ENCODE measurements at places on chromosomes 4 and X.
A peak's percentile ranks its signal among the peaks of the same experiment; 100 is the strongest.

DNA sequence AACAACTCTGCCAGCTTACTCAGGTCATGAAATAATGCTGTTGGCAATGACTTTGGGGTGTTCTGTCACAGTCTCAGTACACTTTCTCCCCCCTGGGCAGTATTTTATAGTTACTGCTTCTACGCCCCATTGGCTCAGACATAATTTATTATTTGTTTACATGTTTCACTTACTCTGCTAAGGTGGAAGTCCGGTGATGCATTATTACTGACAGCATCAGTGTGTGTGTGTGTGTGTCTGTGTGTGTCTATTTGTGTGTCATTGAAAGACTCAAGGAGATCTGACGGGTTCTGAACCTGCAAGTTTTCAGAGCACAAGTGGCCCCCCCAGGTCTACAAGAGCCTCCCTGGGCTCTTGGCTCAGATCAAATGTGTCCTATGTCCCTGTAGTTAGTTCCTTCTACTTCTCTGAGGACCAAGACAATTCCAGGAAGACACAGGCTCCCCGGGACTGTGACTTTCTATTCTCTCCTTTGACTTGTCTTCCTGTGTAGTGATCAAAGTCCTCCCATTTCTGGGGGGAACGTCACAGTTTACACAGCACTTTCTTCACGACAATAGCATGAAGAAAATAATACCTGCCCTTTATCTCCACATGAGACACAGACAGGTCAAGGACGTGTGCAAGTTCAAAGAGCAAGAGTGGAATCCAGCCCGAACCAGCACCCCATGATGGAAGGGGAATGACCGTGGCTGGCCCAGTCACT is 283.7 kb upstream of the GATB start:
- DNase-seq: no peak

GRCh38 chr4:163523791-163524365 is 29.4 kb downstream of the TMA16 start:
- no peak for DNase-seq

DNA sequence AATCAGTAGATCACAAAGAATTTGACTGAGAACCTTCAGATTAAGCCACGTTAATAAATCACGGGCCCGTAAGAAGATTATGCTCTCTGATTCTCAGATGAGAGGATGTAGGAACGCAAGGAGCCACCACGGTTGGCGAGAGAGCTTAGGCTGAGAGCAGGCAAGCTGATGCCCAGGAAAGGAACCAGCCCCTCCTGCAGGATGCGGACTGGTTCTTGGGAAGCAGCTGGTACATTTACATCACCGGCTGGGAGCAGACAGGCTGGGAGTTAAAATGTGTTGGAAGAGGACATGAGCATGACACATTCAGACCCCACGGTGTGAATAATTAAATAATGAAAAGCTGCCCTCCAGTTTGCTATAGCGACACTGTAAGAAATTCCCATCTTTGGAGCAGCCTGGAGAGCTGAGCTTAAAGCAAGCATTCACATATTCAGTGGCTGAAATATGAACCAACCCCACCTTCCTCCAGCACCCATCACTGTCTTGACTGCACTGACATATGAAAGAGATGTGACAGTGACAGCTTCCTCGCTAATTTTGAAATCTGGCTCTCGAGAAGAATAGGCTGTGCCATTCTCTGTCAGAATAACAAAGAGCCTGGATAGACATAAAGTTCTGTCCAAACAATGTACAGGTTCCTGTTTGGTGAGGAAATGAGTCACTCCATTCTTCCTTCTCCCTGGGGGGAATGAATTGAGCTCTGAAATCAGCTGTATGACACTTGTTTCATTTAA is 33.1 kb downstream of the LNX1 start:
- DNase-seq: peak; percentile 92

DNA sequence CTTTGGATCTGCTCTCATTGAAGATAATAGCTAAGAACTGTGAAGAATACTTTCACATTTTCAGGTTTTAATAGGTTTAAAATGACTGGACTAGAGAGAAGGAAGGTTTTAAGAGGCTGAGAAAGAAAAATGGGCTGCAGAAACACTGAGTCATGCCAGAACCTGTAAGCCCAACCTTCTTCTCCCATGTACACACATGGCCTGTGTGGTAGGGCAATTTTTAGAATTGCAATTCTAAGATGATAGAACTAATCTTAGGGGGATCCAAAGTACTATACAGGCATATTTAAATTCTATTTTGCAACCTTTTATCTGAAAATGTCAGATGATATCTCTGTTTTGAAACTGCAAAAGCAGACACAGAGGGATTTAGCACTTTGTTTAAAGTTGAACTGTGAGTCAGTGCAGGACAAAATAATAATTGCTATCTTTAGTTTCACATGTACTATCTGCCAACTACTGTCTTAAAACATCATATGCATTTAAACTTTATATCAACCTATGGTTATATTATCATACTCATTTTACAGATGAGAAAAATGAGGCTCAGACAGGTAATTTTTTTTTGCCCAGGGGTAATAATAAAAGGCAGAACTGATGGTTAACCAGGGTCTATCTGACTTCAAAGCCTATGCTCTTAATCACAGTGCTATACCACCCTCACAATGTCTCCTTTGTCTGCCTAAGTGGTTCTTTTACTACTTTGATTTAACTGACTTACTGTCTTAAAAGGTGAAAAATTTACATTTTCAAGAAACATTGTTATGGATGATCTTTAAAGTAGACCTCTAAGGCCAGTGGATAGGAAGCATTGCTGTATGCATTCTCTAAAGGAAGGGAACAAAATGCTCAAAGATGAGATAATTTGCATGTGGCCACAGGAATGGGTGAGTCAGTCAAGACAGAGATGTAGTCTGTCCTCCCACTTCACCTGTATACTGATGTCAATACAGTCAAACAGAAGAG is 4.3 kb downstream of the TMPRSS11E start:
- peak; percentile 49 for DNase-seq

- no peak for DNase-seq
These were observed 1.7 kb downstream of the UNC5C start for GRCh38 chr4:95546866-95547714.

- peak; percentile 35 for DNase-seq
These were observed 143.9 kb downstream of the BCOR start for GRCh38 chrX:39953879-39954278.

- DNase-seq: peak; percentile 49
These were observed 125.4 kb downstream of the PDLIM5 start for GRCh38 chr4:94577136-94577535.

- no peak for DNase-seq
These were observed 15.1 kb downstream of the FAT1 start for GRCh38 chr4:186708554-186708953.

DNA sequence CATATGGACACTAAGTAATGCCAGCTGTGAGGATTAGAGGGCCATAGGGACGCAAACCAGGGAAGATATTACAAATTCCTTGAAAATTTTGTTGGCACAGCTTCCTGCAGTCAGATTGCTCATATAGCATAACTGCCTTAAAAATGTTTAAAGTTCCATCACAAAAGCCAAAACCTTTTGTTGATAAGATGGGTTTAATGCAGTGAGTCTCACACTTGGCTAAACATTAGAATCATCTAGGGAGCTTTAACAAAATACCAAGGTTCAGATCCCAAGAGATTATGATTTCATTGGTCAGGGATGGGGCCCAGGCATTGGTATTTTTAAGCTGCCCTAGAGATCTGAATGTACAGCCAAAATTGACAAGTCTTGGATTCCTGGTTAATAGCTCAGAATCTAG is 376.5 kb upstream of the MAD2L1 start:
- DNase-seq: peak; percentile 40

DNA sequence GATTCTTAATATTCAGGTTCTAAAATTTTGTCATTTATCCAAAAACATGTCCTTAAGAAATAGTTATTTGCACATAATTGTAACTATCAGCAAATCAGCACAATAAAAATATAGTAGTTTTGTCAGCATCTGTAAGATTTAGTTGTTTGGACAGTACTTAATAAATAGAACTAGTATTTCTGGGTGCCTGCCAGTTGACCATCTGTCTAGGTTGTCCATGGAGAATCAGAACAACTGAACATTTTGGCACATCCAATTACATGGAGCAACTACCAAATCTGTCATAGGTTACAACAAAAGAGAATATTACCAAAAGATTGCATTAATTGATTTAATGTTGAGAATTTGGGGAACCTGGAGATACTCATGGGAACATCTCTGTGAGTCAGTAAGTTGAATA is 305.5 kb upstream of the TACR3 start:
- no peak for DNase-seq

DNA sequence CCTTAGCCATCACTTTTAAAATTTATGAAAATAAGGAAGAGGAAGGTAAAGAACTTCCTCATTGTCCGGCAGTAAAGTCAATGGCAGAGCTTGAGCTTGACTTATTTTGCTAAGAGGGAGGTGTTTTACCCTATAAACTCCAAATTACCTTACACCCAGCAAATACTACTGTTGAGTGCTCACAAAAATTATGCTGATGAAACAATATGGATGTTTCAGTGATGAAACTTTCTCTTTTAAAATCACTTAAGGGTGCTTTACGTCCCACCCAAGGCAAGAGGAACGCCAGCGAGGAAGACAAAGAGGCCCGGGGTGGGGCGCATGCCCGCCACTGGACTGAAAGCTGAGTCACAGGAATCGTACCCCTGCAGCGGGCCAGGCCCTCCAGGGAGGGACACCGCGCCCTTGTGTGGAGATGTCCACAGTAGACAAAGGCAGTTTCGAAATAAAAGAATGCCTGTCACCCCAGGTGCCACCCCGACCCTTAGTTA is 560 bp upstream of the TMSB4X start:
- DNase-seq: peak; percentile 76

DNA sequence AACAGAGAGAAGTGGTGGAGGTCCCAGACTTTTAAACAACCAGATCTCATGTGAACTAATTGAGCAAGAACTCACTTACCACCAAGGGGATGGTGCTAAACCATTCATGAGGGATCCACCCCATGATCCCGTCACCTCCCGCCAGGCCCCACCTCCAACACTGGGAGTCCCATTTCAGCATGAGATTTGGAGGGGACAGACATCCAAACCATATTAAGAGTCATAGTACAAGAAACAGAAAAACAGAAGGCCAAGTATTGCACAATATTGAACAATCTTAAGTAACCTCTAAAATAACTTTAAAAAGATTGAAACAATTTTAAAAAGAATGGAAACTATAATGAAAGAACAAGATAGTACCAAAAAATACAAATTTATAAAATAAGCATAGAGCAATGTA is 110.0 kb downstream of the CBR4 start:
- DNase-seq: no peak

DNA sequence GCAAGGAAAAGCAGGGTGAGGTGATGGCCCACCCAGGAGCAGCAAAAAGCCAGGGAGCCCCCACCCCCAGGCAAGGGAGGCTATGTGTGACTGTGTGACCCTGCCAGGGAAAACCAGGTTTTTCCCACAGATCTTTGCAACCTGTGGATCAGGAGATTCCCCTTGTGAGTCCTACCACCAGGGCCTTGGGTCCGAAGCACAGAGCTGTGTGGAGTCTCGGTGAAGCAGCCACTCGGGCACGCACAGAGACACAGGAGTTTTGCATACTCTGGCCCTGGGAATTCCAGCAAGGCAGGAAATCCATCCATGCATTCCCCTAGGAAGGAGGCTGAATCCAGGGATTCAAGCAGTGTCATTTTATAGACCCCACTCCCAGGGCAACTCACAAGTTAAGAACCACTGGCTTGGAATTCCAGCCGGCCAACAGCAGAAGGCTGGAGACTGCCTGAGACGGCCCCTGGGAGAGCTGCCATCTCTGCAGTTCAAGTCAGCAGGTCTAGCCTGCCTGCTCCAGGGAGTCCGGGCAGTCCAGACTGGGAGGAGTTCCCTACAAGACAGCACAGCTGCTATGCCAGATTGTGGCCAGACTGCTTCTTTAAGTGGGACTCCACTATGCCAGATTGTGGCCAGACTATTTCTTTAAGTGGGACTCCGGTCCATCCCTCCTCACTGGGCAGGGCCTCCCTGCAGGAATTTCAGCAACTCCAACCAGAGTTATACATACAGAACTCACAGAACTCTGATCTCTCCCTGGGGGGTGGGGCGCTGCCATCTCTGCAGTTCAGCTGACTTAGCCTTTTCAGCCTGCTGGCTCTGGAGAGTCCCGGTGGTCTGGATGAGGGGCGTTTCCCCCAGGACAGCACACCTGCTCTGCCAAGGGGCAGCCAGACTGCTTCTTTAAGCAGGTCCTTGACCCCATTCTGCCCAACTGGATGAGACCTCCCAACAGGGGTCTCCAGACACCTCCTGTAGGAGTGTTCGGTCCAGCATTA is 85.1 kb upstream of the ADAD1 start:
- no peak for DNase-seq

DNA sequence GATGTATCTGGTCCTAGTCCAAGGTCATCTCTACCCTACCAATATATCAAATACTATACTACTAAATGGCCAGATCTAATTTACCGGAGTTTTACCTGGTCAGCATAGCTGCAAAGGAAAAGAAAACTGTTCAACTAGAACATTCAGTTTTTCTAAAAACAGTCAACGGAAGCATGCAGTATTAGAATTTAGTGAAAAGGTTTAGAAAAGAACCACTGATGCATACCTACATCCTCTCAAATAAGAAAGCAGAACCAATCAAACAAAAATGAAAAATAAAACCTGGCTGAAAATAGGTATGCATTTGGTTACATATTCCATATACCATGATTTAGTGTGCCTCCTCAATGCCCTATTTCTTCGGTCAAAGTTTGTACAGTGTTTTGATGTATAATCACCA is 140.0 kb downstream of the CHM start:
- DNase-seq: no peak

GRCh38 chrX:153700967-153701366 is 13.2 kb downstream of the SLC6A8 start:
- DNase-seq: no peak
